AG09319 (cell line): ENCODE measurements at places on chromosomes 5 and 9.

DNA sequence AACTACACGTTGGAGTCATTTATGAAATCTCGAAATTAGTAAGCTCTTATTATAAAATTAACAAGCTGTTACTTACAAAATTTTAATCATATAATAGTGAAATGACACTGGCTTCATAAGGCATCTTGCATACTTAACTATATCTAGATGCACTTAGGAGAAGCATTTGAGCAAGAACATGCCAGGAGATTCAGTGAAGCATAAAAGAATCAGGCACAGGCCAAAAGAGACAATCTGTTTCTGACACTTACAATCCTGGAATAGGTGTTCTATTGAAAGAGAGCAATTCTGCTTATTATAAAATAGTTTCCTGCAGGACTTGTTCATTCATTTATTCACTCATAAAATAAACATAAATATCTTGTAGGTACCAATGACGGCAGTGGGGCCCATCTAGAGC, 1152.2 kb upstream of the CDH6 start:
- DNase-seq, result no peak

DNA sequence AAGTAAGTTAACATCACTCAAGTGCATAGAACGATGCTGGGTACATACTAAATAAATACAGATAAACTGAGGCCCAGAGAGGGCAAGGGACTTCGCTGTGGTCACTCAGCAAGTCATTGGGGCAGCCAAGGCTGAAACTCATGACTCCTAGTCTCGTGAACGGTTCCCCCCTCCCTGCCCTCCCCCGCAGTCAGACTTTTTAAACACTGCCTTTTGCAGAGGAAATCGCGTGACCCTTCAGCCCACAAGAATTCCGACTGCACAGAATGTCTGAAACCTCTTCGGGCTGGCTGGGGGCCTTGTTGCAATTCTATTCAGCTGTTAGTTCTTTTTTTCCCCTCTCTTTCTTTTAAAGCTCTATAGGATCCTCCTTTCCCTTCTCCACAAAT, 28.1 kb downstream of the NEK6 start:
- peak; percentile 93 for DNase-seq

DNA sequence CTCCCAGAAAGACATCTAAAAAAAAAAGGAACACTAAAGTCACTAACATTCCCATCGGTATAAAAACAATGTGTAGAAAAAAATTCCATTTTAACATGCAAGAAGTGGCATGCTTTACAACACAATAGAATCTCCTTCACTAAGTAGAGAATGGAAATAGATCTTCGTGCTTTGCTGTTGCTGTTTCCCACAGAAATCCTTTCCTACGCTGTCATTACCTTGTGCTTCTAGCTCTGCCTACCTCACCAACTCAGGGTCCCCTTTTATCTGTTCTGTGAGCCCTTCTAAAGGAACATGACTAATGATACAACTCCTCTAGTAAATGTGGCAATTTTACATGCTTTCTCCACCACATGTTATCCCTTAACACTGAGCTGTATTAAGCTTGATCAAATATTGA, 202.9 kb downstream of the MCTP1 start:
- DNase-seq, result no peak

DNA sequence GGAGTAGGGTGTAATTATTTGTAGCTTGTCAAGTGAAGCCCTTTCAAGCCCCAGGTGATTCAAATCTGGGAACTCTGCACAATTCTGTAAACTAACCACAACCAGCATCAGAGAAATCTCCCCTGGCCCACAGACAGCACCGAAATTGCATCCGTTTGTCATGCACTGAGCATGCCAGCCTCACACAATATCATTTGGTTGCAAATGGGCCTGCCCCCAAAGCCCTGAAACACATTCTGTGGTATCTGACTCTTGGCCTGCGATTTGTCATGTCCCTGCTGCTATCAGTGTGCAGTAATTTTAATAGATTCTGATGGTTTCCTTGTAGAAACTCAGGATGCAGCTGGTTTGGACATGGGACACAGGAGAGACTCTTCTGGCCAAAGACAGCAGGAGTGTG, 35.3 kb downstream of the SNX24 start:
- DNase-seq, result no peak

DNA sequence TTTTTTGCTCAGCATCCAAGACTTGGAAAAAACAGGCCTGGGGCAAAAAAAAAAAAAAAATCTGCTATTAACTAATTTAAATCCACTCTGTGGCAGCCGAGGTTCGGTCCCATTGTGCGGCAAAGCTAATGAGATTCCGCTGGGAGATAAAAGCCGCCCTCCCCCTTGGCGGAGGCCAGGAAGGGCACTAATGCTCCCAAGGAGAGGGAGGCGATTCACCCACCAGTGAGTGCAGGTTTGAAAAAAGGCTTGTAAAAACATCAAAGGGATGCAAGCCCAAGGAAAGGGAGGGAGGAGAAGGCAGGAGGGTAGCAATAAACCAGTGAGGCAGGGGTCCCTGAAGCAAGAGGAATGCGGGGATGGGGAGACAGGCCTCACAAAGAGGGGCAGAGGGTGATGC, 129.5 kb upstream of the RAPGEF1 start:
- DNase-seq, result no peak

DNA sequence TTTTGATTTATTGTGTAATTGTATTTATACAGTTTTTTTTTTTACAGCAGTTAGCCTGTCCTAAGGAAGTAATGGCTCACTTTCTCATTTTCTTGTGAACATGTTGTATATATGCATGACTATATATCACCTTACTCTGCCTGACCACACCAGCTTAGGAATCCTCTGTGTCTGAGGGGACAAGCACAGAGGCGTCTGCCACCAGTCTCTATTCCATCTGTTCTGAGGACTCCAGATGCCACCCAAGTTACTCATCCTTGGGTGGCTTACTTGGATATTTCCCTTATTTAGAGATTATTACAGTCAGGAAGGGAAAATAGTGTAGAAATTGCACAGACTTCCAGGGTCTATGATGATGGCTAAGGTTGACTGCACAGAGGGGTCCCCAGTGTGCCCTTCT, 256.3 kb upstream of the C9orf72 start:
- DNase-seq, result no peak

- no peak for DNase-seq
Measured at GRCh38 chr9:90830977-90831376, 29.4 kb downstream of the SYK start.

DNA sequence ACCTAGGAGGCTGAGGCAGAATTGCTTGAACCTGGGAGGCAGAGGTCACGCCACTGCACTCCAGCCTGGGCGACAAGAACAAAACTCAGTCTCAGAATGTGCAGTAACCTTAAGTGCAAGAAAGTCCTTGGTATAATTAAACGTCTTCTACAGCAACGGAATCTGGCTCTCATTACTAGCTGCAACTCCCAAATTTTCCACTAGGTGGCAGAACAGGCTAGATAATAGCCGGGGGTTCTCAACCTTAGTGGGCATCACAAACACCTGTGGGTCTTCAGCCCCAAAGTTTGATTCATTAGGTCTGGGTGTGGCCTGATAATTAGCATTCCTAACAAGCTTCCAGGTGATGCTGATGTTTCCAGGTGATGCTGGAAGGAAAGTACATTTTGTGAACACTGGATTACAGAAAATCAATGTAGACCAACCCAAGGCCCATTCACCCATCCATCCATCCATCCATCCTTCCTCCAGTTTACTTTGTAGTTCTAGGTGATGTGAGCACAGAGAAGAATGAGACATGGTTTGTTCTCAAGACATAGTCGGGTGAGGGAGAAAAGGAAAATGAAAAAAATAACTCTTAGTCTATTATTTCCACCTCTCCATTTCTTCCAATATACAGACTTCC, 37.3 kb downstream of the FBXW2 start:
- DNase-seq, result no peak

GRCh38 chr5:91339063-91339705, 43.9 kb downstream of the ARRDC3 start:
- DNase-seq, result peak; percentile 73

- no peak for DNase-seq
Measured at GRCh38 chr9:18905028-18905882, 127.8 kb downstream of the SAXO1 start.

GRCh38 chr9:70136632-70137031, 93.0 kb downstream of the MAMDC2 start:
- DNase-seq, result no peak

DNA sequence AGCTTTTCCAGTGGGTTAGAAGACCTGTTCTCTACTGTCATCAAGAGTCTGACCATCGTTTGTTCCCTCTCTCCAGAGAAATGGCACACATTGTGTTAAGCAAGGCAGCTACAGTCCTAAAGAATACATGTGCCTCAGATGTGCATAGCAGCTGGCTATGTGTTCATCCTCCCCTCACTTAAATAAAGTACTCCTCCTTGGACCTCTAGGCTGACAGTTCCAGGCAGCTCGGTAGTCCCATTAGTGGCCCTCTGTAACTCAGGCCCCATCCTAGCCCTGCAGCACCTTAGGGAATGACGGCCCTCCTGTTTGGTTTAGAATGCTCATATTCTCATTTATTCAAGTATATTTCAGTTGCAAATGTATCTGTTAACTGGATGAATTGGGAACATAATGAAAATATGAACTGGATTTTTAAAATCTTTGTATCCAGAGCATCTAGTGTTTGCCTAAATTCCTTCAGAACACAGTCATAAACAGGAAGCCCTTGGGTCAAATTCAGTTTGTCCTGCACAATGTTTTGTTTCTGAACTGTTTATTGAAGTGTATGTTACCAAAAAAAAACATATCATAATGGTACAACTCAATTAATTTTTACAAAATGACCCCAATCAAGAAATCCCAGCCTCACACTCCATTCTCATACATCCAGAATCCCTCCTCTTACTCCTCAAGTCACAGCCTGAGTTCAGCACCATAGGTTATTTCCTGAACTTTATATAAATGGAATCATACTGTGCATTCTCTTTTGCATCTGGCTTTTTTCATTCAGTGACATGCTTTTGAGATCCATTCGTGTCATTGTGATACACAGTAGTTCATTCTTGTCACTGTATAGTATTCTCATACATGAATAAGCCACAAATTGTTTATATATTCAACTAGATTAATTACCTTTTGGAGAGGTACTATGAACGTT, 1.6 kb upstream of the ASPN start:
- DNase-seq, result no peak

DNA sequence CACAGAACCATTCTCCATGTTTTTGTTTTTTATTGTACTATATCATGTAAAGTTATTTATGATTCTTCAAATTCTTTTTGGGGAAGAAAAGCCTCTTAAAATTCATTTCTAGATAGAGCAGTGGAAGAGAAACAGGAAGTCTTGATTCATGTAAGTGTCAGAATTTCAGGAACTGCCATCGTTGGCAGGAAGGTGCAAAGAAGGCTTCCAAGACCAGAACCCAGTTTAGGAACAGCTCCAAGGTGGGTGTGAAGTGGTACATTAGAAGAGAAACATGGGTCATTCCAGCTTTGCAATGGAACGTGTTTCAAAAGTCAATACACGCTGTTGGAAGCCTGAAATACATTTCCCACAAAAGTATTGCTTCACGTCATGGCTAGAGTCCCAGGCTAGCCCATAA, 14.8 kb downstream of the SAXO1 start:
- DNase-seq, result no peak

- peak; percentile 28 for DNase-seq
Measured at GRCh38 chr5:119049824-119050449, 20.9 kb upstream of the DMXL1 start.

- no peak for DNase-seq
Measured at GRCh38 chr9:98288881-98289280, 33.4 kb upstream of the TBC1D2 start.

- no peak for DNase-seq
Measured at GRCh38 chr9:104090578-104090977, 3.5 kb upstream of the SMC2 start.

GRCh38 chr5:12385095-12385494, 480.8 kb upstream of the CTNND2 start:
- DNase-seq, result no peak

GRCh38 chr5:7745882-7746610, 104.9 kb downstream of the CFAP90 start:
- DNase-seq, result peak; percentile 38

- no peak for DNase-seq
Measured at GRCh38 chr5:146447734-146448380, 724 bp downstream of the TCERG1 start.

- no peak for DNase-seq
Measured at GRCh38 chr5:142779163-142779840, 9.1 kb downstream of the ARHGAP26 start.

GRCh38 chr5:52898961-52899680, 90.0 kb upstream of the ITGA2 start:
- no peak for DNase-seq

- DNase-seq, result no peak
Measured at GRCh38 chr5:135671052-135671705, 92.4 kb upstream of the CXCL14 start.

DNA sequence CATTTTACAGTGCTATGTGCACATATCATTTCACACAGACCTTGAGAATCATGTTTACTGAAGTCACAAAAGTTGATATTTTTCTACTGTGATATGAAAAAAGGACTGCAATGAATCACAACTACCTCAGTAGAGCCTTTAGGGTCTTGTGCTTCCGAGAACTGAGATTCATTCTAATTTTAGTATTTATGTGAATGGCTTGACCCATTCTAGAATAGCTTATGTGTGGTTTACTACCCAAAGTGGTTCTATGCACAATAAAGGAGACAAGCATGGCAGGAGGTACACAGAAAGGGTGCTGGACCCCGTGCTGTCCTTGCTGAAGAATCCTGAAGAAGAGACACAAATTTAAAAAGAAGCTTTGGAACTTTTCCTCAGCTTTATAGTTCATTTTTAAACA, 28.2 kb downstream of the MEF2C start:
- no peak for DNase-seq

DNA sequence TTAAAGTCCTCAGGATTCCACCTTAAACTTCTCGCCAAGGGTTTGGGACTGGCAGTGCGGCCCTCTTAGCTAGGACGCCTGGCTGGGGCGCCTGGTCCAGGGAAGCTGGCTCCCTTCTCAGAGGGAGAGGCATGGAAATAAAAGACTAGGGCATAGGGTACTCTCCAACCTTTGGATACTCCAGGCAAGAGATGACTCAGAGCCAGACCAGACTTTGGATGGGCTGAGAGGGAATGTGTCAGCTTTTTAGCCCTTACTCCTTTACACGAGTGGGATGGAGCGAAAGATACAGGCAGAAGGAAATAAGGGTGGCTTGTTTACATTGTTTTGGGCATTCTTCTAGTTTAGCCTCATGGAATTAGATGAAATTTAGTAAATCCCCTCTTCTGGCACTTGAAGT, 48.2 kb downstream of the IL31RA start:
- no peak for DNase-seq

DNA sequence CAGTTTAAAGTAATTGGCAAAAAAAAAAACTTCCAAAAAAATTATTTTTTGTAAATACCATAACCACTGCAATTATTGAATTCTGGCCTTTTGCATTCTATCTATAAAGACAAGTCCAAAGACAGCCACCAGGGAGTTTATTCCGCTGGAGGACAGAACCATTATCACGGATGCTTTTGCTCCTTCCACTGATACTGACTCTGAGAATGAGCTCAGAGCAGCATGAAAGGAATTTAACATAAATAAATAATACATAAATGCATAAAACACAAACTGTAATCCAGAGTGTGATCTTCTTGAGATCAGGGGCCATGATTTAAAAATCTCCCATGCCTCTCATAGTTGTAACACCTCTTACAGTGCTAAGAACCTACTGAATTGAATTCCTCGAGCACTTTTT, 264.8 kb downstream of the ARRDC3 start:
- no peak for DNase-seq
